ENCODE measurements at places on chromosomes 12 and 14.

DNA sequence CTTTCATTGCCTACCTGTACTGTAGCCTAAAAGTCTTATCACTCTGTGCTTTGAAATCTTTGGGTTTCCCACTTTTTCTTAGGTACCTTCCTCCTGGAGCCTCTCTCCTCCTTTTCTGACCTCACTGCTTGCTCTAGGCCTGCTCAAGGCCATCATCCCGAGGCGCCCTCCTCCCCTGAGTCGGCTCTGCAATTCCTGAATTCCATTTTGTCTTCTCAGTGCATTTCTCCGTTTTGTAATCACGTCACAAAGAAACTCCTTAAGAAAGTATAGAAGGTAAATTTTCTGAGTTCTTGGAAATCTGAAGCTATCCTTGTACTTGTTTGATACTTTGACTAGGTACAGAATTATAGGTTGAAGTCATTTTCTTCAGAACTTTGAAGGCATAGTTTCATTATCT is 25.2 kb downstream of the ZC3H14 start:
- no peak for DNase-seq

- DNase-seq: no peak
These were observed 24.3 kb downstream of the ZFC3H1 start for GRCh38 chr12:71639341-71639760.

DNA sequence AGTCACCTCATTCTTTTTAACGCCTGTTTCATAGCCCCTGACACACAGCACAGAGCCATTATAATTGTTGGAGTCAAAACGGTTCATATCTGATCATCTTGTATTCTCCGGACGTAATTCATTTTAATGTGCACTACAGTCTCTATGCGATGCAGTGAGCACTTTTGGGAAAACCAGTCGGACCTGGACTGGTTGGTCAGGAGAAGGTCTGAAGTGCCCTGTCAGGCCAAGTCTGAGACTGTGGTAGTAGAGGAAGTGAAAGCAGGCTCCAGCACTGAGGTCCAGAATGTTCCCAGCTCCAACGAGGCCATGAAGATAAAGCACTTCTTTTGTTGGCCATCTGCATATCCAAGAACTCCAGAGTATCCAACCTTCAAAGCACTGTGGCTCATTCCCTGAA is 117.1 kb upstream of the NCOR2 start:
- DNase-seq: no peak

DNA sequence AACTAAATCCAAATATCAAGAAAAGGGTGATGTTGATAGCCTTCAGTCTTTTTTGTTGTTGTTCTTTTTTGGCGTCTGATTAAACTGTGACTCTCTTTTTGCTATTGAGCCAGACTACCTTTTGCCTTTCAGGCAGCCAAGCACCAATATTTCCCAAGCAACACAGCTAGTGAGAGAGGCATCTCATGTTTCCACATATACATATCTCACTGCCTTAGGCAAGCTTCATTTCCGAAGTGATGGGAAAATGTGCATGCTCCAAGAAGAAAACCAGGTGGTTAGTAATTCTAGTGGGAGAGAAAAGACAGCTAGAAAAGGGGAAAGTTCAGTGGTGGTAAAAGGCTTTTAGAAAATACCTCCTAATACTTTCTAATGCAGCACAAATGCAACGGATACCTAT is 277.7 kb downstream of the TMTC2 start:
- DNase-seq: no peak

- DNase-seq: no peak
These were observed 114.3 kb downstream of the SLC15A5 start for GRCh38 chr12:16163146-16163545.

- no peak for DNase-seq
These were observed 126.4 kb upstream of the PLEKHA5 start for GRCh38 chr12:19003141-19003540.

- no peak for DNase-seq
These were observed 249.3 kb upstream of the RTL1 start for GRCh38 chr14:101152855-101153254.

GRCh38 chr12:115450017-115450416 is 766.0 kb upstream of the TBX3 start:
- DNase-seq: no peak

GRCh38 chr14:84584511-84584910 is 945.4 kb upstream of the FLRT2 start:
- no peak for DNase-seq

GRCh38 chr14:91089958-91090535 is 23.8 kb upstream of the DGLUCY start:
- no peak for DNase-seq

GRCh38 chr12:27808841-27809240 is 28.8 kb upstream of the MANSC4 start:
- no peak for DNase-seq

DNA sequence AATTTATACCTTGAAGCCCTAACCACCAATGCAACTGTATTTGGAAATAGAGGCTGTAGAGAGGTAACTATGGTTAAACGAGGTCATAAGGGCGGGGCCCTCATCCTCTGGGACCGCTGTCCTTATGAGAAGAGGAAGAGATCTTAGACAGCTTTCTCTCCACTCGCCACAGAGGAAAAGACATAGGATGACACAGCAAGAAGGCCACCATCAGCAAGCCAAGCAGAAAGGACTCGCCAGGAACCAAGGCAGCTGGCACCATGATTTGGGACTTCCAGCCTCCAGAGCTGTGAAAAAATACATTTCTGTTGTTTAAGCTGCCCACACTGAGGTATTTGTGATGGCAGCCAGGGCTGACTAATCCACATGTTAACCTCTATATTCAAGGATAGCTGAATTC is 30.4 kb upstream of the BCAT1 start:
- no peak for DNase-seq

DNA sequence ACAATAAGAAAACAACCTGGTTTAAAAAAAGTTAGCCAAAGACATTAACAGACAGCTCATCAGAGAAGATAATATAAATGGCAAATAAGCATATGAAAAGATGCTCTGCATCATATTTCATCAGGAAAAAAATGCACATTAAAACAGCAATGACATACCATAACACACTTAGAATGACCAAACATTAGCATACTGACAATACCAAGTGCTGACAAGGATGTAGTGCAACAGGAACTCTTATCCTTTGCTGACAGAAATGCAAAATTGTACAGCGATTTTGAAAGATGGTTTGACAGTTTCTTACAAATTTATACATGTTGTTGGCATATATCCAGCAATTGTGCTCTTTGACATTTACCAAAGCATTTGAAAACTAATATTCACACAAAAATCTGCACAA is 573.0 kb downstream of the FSCB start:
- no peak for DNase-seq

DNA sequence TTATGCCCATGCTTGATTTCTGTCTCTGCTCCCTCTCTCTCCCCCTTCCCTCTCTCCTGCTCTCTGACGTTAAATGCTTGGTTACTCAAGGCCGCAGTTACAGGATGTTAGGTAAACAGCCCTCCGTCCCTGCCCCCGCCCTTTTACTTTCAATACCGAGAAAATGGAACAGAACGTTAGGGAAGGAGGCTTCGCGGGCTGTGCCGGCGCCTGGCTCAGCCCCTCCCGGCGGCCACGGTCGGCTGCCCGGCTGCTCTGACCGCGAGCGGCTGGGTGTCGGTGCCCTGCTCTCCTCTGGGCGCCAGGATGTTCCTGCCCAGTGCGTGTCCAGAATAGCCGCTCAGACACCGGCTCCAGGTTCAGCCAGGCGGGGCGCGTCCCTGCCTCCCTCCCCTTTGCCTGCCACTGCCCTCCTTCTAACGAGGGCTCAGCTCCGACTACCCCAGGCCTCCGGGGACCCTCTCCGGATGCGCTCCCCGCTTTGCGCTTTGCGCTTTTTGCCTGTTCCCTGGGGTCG is 166.1 kb downstream of the ADCK1 start:
- DNase-seq: peak; percentile 34

DNA sequence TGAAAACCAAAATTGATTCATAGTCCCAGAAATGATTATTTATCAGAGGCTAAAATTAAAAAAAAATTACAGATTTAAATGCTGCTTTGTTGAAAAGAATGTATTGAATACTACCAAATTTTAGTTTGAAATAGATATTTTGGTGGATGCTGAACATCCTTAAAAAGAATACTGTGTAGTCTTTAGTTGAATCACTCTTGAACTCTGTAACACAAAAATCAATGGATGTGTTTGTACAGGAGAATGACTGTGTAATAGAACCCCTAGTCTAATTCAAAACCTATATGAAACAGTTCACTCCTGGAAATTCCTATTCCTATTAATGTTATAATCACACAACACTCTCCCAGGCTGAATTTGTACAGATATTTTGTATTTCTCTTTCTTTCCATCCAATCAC is 1.5 kb upstream of the TSPAN8 start:
- DNase-seq: no peak

- peak; percentile 88 for DNase-seq
These were observed 32.2 kb downstream of the SUSD6 start for GRCh38 chr14:69643430-69644200.

DNA sequence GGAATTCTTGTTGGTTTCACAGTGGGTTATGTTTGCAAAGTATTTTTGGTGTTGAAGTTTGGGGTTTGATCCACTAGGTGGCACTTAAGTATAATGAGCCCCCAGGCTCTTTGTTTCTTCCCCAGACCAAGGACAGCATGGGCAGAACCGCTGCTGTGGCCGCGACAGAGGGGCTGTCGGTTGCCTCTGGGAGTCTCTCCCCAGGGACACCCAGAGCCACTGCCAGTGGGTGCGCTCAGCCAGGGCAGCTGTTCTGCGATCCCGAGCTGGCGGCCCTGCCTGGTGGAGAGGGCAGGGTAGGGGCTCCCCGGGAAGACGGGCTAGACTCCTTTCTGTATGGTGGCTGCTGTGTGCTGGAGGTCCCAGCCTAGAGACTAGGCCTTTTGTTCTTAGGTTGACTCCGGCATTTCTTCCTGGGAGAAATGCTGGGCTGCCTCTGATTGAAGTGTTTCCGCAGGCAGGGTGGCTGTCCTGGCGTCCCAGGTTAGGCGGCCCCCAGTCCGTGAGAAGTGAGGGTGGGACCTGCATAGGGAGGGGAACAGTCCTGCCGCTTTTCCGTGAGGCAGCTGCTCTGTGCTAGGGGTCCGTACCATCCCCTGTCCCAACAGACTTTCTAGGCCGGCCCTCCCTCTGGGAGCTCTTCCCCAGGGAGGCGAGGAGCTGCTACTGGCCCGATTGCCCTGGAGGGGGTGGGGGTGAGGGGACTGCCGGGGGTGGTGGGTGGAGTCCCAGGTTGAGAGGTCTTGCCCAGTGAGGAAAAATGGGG is 253.1 kb upstream of the PELI2 start:
- DNase-seq: no peak

DNA sequence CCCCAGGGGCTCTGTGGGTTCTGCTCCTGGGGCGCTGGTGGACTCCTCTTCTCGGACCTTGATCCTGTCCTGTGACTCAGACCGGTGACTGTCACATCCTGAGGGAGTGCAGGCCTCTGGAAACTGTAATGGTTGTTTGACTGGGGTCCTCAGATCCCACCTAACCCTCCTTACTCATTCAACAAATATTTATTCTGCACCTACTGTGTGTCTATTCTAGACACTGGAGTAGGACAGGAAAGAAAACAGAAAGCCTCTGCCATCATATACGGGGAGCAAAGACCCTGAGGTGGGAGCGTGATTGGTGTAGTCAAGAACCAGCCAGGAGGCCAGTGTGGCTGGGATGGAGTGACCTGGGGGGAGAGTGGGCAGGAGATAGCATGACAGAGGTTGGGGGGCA is 47.6 kb downstream of the ESRRB start:
- no peak for DNase-seq

GRCh38 chr12:102957339-102958050 is at the start of gene ASCL1:
TSS of gene ASCL1 (plus strand) at chr12:102957674. CDS start at chr12:102958245, 571 bp downstream.
- DNase-seq: peak; percentile 13

DNA sequence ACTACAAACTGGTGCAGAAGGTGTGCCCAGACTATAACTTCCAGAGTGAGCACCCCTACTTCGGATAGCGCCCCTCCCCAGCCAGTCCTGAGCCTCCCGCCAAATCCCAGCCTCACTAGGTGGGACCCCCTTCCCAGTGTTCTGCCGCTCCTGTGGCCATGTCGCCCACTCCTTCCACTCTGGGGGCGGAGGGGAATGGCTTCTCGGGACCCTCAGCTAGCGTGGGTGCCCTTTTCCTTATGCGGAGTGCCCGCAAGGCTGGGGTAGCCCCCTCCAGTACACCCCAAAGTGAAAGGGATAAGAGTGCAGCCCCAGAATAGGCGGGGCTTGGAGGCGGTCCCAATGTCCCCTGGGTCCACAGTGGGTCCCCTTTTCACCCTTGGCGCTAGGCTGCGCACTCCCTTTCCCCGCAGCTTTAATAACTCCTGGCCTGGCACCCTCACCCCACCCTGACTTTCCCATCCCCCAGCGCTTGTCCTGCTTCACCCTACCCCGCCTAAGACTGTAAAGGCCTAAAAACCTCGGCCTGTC is 3.8 kb upstream of the SHMT2 start:
- no peak for DNase-seq

- DNase-seq: peak; percentile 81
These were observed 65.7 kb downstream of the TTC9 start for GRCh38 chr14:70707138-70708038.

DNA sequence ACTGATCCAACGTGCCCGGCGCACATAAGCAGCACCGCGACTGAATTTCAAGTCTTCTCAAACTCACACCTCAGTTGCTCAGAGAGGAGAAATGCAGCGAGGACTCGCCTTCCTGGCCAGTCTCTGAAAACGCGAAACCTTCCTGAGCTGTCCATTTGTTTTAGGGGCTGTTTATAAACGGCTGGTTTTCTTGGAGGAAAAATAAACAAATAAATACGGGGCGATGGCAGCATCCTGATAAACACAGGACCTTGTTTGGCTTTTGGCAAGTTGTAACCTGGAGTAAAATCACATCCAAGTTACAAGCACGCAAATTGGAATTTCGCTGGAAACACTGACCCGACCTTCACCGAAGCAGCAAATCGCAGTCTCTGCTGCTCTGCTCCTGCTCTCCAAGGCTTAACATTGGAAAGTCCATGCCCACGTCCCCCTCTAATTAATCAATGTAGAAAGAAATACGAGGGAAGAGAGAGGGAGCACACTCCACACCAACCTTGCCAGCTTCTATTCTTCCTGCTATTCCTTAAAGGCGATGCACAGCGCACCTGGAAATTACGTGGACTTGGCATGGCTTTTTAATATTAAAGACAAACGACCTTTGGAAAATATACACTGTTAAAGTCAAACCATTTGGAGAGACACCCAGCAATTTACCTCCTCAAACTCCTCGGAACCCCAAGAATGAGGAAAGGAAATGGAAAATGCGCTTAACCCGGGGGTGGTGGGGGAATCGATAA is 248.8 kb downstream of the APAF1 start:
- no peak for DNase-seq

DNA sequence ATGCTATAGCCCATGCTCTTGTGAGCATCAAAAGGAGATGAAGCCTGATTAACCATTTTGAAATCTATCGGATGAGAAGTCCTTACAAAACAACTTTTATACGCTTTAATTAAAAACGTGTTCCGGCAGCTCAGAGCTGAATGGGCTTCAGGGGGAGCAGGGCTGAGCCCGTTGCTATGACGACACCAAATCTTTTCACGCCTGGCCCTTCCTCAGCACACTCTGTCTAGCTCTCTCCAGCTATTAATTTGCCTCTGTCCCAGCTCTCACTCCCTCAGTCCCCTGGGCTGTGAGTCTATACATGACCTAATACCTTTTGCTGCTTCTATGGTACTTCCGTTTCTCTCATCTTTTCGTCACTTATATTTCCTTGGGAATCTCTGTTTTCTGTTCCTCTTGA is 15.8 kb downstream of the FOXA1 start:
- DNase-seq: no peak

- DNase-seq: no peak
These were observed at the start of gene NRIP2 for GRCh38 chr12:2834581-2835491. TSS of gene NRIP2 (minus strand) at chr12:2835035. CDS start at chr12:2834983, 52 bp downstream.

All from Calu3 (cell line).